ENCODE measurements at places on chromosomes 4 and X. TPM values are rescaled to one million over a fixed set of nuclear protein-coding genes. Genes with fewer than 3 reads are reported as not detected.

DNA sequence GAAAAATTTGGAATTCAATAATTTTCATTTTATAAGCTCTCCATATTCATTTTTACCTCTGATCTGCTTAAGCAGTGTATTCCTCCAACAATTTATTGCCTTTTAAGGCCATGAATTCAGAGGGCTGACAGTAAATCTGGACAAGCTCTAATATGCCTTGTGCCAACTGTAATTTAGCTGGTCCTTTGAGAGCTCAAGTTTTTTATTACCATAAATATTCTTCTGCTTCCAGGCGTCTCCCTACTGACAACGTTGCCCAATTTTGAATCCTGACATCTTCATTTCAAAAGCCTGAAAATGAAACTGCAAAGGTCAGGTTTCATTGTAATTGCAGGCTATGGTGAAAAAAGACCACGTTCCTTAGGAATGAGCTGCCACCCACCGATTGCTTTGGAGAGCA, 95.8 kb upstream of the GEMIN8 start:
- no peak for DNase-seq

DNA sequence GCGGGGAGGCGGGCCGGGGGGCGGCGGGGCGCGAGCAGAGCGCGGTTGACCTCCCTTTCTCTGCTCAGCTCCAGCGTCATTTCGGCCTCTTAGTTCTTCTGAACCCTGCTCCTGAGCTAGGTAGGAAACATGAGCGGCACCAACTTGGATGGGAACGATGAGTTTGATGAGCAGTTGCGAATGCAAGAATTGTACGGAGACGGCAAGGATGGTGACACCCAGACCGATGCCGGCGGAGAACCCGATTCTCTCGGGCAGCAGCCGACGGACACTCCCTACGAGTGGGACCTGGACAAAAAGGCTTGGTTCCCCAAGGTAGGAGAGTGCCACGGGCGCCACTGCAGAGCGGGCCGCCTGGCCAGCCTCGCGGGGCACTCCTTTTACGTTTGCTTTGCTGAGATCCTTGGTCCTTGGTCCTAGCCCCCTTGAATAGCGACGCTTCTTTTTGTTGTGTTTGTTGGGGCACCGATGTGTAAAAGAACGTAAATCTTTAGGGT, at the start of gene HTATSF1:
Gene HTATSF1, plus strand, starts transcription at position 37 of the 497 bp plus-strand sequence. Its CDS starts 93 bp downstream, at position 130.
- DNase-seq: no peak

DNA sequence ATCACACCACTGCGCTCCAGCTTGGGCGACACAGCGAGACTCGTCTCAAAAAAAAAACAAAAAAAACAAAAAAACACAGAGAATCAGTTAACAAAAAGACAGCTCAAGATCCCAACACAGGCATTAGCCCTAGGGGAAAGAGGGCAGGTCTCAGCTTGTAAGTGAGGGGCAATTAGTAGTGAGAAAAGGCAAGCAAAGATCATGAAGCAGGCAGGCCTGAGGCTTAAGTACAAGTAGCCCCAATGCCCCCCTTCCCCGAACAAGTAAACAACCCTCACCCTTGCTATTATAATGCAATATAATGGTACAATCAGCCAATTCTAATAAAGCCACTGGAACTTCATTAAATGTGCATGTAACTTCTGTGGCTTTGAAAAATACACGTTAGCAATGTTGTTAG, 17.0 kb downstream of the ADGRA3 start:
- DNase-seq: no peak

- no peak for DNase-seq
Observed at GRCh38 chr4:164596318-164596878, 157.5 kb upstream of the SMIM31 start.

DNA sequence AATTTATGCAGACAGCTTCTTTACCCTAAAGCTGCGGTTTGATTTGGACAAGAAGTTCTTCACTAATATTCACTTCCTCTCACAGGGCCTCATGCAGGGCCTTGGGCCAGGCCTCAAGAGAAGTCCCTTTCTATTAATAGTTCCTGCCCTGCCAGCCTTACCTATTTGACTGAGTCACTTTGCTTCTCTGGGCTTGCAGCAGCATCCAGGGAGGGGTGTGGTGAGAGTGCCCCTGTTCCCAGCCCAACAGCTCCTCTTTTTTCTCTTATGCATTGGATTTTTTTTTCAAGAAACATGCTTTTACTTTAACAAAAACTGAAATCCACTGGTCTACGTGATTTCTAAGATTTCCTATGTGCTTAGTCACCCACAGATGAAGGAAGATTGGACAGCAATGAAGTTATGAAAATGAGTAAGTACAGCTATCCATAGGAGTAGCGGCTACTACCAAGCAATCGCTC, 26.7 kb downstream of the FAM156B start:
- DNase-seq: no peak

DNA sequence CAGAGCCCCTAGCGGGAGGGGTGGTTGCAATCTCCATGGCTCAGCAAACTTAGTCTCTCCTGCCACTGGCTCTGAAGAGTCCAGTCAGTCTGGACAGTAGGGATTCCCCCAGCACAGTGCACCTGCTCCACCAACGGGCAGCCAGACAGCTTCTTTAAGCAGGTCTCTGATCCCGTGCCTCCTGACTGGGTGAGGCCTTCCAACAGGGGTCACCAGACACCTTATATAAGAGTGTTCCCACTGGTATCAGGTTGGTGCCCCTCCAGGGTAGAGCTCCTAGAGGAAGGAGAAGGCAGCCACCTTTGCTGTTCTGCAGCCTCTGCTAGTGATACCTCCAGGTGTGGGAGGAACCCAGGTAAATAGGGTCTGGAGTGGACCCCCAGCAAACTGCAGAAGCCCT, 1393.4 kb downstream of the STIM2 start:
- no peak for DNase-seq

DNA sequence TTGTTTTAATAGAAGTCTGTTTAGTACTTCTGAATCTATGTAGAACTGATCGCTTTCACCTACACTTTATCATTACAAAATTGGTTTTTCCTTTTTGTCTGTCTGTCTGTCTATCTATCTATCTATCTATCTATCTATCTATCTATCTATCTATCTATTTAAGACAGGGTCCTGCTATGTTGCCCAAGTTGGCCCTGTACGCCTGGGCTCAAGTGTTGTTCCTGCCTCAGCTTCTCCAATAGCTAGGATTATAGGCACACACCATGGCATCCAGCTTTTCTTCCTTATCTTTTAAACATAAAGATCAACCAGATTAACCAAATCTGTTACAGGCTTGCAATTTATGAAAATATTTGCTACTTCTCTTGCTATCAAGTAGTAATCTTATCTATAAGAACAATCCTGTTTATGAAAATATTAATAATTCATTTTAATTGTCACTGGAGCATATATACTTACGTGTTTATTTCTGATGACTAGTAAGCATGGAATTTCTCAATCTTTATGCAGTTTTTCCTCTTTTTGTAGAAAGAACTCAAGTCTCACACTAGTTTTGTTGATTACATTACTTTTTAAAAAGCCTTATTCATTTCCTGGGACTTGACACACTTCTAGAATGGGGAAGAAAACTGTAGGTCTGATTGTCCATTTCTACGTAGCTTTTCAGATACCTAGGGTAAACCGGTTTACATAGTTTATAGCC, 24.5 kb downstream of the KIAA0232 start:
- no peak for DNase-seq

DNA sequence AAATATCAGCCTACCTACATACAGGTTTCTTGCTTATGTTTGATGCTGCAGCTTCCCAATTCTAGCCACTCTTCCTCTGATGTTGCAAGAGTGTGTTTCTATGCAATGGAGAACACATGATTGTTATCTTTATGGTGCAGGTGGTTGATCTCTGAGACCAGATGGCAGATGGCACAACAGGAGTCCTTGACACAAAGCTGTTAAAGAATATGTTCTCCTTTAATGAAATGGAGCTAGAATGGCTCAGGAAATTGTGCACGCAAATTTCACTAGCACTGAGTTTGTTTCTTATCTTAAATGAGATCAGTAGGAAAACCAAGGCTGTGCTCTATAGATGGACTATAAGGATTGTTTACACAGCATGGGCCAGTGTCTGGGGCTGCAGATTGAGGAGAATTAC, 29.9 kb upstream of the TTC29 start:
- no peak for DNase-seq

DNA sequence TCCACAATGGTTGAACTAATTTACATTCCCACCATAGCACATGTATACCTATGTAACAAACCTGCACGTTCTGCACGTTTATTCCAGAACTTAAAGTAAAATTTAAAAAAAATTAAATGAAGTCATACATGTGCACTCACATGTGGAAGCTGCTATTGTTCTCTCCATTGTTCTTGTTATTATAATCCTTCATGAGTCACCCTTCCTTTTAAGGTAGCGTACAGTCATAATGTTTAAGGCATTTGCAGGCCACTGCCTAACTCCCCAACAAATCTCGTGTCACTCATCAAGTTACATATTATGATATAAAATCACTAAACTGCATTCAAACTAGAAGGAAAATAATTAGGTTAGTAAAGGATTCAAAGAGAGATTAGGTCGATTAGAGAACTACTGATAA, 63.6 kb downstream of the SLC7A11 start:
- DNase-seq: no peak

GRCh38 chr4:41957634-41958033, 22.4 kb downstream of the TMEM33 start:
- DNase-seq: no peak

DNA sequence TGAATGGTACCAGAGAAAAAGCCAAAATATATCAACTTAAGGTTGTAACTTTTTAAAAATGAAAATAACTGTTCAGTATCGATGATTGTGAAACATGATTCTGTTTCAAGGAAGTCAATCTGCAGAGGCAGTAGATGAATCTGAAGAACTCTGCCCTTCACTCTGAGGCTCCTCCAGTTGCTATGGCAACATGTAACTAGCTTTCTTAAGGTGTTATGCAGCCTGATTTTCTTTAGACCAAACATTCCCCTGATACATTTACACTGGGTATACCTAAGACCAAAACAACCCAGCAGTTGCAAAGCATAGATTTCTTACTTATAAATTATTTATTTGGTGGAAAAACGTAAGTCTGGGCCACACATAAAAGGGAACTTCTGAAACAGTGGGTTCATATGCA, 133.6 kb upstream of the RASGEF1B start:
- DNase-seq: no peak

DNA sequence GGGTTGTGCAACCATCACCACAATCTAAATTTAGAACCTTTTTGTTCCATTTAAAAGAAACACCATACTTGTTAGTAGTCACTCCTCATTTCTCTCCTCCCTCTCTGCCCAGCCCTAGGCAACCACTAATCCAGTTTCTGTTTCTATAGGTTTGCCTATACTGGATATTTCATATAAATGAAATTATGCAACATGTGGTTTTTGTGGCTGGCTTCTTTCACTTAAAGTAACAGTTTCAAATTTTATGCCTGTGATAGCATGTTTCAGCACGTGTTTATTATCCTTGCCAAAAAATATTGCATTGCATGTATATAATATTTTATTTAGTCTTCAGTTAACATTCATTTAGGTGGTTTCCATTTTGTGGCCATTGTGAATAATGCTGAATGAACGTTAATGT, 437.6 kb downstream of the IL1RAPL1 start:
- no peak for DNase-seq

DNA sequence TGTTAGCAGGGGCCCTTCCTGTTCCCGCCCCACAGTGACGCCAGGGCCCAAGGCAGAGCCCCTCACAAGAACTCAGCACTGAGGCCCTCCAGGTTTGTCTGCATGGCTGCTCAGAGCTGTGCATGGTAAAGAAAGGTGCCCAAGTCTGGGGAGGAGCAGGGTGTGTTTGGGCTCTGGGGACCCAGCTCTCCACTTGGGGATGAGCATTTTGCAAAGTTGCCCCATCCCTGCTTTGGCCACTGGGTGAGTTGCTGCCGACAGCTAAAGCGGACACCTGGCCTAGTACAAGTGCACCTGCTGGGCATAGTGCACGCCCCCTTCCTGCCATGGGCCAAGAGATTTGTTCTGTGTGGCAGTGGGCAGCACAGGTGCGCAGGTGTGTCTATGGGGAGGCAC, 2.0 kb upstream of the MXD4 start:
- DNase-seq: no peak

DNA sequence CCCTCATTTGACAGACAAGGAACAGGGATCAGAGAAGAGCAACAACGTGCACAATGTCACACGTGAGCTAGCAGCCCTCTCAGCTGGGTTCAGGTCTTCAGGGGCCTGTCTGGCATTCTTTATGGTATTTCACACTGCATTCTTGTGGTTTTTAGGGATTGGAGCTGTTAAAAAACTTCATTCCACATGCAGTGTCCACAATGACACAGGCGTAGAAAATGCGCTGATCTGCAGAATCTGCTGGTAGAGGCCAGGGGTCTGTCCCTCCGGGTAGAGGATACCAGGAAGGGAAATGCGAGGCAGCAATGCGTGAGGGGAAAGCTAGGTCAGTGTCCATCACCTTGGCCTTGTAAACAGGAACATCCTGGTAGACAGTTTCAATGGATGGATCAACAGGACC, 36.6 kb downstream of the MAP7D3 start:
- no peak for DNase-seq

GRCh38 chrX:137031517-137032340, 2.1 kb downstream of the GPR101 start:
- DNase-seq: no peak

DNA sequence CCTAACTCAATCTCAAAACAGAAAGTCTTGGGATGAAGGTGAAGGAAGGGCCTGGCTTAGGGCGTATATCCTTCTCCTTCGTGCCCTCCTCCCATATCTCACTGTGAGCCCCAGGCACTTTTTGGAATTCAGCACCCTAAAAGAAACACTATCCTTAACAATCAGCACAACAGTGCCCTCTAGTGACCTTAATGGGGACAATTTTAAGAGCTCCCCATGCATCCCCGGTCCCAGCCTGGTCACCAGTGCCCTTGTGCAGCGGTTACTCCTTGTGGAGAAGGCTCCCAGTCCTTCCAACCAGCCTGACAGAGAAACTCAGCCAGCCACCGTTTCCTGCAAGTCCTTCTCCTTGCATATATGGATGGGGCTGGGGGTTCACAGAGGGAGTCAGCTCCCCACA, 4.2 kb downstream of the PAK3 start:
- no peak for DNase-seq

DNA sequence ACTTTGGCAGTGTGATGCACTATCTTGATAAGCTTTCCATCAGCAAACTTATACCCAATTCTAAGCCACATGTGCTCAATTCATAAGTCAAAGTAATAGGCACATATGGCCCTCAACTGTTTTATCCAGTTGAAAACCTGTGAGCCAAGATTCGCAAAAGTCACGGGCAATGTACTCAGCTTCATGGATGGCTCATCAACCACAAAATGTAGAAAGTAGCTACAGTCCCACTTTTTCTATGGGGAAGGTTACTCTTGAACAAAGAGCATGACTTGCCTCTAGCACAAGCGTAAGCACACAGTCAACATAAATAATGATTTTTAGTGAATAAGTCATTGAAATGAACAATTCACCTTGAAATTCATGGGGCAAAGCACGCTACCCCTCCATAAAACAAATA, 25.1 kb upstream of the DDX53 start:
- no peak for DNase-seq

- DNase-seq: no peak
Observed at GRCh38 chr4:188869581-188869980, 730.3 kb downstream of the TRIML1 start.

- no peak for DNase-seq
Observed at GRCh38 chr4:68272860-68273259, 27.4 kb upstream of the TMPRSS11B start.

GRCh38 chr4:88706574-88706973, 8.9 kb upstream of the NAP1L5 start:
- peak; percentile 61 for DNase-seq

- no peak for DNase-seq
Observed at GRCh38 chr4:138344054-138344453, 101.9 kb upstream of the SLC7A11 start.

Gene HDX
- 3.8 TPM for polyA plus RNA-seq

Gene LRIT3
- 0.20 TPM for polyA plus RNA-seq

Gene ARFIP1
- polyA plus RNA-seq: 16.7 TPM

Gene DNAAF6
- not detected for polyA plus RNA-seq

Gene TLR10
- 0.42 TPM for polyA plus RNA-seq

Gene CD38
- polyA plus RNA-seq: 0.94 TPM

Gene HELQ
- 19.9 TPM for polyA plus RNA-seq
